ENCODE measurements at places on chromosomes 5 and 9.

GRCh38 chr5:28576022-28576421, 1537.6 kb upstream of the CDH9 start:
- DNase-seq: peak; percentile 9

DNA sequence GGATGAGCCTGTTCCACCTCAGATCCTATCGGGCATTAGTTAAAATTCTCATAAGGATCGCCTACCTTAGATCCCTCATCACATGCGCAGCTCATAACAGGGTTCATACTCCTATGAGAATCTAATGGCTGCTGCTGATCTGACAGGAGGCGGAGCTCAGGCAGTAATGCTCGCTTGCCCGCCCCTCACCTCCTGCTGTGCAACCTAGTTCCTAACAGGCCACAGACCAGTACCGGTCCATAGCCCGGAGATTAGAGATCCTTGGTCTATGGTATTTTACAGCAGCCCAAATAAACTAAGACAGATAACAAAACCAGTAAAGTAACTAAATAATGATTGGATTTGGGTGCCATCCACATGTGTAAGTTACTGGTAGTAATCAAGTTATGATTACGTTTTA, 17.5 kb downstream of the GOLPH3 start:
- no peak for DNase-seq

GRCh38 chr5:153504726-153505125, 14.3 kb downstream of the GRIA1 start:
- no peak for DNase-seq

DNA sequence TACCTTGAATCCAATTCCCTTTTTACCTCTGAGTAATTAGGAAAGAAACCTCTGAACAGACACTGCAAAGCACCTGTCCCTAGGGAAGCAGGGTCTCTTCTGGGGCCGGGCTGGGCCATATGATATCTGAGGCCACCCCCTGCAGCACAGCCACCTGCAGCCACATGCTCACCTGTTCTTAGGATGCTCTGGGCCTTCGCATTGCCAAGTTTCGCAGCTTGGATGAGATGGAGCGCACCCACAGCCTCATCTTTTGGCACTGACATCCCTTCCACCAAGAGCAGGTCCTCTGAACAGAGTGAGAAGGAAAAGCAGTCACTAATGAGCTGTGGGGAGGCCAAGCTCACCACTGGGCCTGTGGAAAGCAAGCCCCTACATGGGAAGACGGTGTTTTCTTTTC, 27.3 kb downstream of the CLTA start:
- no peak for DNase-seq

DNA sequence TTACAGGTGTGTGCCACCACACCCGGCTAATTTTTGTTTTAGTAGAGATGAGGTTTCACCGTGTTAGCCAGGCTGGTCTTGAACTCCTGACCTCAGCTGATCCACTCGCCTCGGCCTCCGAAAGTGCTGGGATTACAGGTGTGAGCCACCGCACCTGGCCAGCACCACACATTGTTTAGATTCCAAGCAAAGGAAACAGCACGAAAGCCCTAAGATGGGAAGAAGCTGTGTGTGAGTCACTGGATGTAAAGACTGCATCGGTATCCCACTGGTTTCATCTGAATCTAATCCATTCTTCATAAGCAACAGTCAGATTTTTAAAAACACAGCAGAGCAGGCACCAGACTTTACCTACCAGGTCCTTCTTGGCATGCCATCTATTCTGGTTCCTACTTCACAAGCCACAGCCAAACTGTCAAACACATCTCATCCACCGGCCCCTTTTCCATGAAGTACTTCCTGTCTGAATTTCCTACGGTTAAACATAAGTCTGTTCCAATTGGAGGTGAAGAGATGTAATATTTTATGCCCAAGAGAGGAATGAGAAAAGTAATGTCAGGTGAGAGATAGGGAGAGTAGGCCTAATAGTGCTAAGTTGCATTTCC, 17.4 kb downstream of the UBTD2 start:
- no peak for DNase-seq

GRCh38 chr5:62514510-62515119, 64.0 kb upstream of the LRRC70 start:
- no peak for DNase-seq

GRCh38 chr9:83355024-83355444, 183.2 kb downstream of the FRMD3 start:
- DNase-seq: no peak

- DNase-seq: no peak
Measured at GRCh38 chr9:76717613-76718012, 46.6 kb upstream of the PCA3 start.

DNA sequence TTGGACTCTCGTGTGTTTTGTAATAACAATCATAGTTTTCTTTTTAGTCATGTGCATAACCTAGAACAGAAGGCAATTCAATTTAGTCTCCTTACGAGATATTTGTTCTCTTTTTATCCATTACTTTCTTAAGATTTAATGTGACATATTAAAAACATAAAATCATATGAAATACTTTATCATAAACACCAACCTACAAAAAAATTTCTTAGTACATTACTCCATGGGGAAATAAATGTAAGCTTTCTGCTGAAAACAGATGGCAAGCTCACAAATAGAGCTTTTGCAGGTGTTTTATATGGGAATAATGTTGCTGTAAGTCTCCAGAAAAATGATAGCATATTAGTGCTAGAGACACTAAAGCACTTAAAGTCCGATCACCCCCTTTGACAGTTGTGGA, 1035.2 kb upstream of the ARRDC3 start:
- no peak for DNase-seq

- no peak for DNase-seq
Measured at GRCh38 chr5:115456539-115457040, 88.0 kb downstream of the FEM1C start.

- DNase-seq: no peak
Measured at GRCh38 chr5:180118391-180118791, 46.8 kb upstream of the RNF130 start.

DNA sequence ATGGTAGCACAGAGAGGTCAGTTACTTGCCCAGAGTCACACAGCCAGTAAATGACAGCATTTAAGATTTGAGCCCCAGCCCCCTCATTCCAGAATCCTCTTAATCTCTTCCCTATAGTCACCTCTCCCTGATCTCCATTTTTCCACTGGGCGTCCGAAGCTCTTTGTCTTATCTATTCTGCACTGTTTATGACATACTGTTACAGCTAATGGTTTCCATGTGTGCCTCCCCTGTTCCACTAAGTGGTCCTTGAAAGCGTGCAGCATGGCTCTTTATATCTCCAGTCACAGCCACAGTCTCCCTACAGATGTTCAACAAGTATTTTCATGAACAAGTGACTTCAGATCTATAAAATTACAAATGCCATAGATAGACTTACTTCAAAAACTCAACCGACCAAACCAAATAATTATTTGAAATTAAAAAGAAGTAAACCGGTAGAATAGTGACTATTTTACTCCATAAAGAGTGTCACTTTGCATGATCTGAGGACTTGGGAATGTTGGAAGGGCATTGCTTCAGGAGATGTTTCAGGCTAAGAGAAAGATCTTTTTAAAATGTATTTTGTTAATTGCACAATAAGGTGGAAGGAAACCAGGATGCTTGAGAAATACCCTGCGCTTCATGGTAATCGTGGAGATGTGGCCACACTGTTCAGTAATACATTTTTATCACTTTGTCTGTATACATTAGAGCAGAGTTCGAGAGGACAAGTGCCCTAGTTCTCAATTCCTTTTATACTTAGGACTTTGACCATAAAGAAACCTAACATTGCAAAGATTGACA, 237.2 kb downstream of the FBXL7 start:
- no peak for DNase-seq

GRCh38 chr5:54629115-54629514, 111.6 kb downstream of the SNX18 start:
- DNase-seq: no peak

DNA sequence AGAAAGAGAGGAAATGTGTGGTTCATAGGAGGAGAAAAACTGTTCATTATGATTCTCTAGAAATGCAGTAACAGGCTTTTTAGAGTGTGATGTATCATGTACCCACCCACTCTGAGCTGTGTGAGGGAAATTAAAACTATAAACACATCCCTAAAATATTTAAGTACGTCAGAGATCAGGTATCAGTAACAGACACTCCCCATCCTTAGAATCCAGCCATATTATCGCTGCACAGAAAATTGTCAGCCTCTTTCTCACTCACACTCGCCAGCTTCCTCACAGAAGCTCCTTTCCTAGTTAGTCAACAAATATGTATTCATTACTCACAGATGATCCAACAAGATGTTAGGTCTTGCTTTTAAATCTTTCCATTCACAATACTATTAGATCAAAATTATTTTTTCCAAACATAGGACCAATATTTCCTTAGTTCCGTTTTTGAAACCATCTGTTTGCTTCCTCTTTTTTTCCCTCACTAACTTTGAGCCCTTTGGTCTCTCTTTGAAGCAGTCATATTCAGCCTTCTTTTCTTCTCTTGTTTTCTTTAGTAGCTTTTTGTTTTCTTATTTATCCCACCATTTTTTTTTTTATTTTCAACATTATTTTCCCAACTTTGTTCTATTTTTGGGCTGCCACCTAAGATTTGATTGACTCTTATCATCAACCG, 13.6 kb upstream of the MAST4 start:
- no peak for DNase-seq

GRCh38 chr5:73170522-73170921, 2.5 kb upstream of the TMEM174 start:
- peak; percentile 38 for DNase-seq

DNA sequence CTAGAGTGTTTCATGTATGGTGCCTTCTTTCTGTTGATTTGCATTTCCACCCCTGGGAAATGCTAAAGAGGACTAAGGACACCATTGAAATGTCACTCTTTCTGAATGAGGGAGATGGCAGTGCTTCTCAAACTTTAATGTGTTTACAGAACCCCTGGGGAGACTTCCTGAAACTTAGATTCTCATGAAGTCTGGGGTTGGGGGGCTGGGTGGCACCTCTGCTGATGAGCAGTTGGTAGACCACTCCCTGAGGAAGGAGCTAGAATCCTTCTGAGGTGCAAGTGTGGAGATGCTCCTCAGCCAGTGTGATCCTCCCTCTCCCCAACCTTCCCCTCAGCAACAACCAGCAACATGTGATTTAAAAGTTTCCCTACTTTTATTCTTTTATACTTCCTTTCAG, 546.8 kb downstream of the LRRC70 start:
- no peak for DNase-seq

DNA sequence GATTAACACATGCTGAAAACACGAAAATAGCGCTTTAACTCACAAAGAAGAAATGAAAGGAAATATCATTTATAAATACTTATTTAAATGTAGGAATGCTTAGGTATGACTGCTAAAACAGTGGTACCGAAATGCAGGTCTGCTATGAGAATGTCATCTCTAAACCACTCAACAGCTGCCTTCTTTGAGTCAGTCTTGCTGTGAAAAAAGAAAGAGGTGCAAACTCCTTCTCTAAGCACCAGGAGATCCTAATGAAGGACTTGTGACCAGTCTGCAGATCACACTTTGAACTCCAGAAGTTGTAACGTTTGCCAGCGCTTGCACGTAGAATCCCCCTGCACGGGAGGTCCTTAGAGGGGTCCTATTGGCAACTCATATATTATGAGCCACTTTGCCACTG, 86.6 kb downstream of the TRIO start:
- no peak for DNase-seq

GRCh38 chr9:129441852-129442251, 179.0 kb downstream of the C9orf50 start:
- DNase-seq: no peak

- DNase-seq: no peak
Measured at GRCh38 chr5:89028595-89029285, 145.8 kb upstream of the MEF2C start.

DNA sequence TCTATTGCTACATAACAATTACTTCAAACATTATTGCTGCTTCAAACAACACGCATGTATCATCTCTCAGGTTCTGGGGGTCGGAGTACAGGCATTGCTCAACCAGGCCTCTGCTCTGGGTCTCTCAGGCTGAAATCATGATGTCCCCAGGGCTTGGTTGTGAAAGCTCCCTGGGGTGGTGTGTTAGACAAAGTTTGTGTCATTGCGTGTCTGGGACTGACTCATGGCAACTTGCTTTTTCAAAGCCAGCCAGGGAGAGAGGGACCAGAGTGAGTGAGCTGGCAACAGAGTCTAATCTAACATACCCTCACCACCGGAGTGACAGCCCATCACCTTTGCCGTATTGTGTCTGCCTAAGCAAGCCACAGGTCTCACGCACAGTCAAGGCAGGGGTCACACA, 259.2 kb upstream of the NFIL3 start:
- DNase-seq: no peak

- peak; percentile 39 for DNase-seq
Measured at GRCh38 chr9:96061293-96061987, 185.9 kb downstream of the ERCC6L2 start.

GRCh38 chr5:31372124-31372523, 159.8 kb downstream of the DROSHA start:
- no peak for DNase-seq

- peak; percentile 50 for DNase-seq
Measured at GRCh38 chr9:74742792-74743730, 144.7 kb downstream of the TRPM6 start.

DNA sequence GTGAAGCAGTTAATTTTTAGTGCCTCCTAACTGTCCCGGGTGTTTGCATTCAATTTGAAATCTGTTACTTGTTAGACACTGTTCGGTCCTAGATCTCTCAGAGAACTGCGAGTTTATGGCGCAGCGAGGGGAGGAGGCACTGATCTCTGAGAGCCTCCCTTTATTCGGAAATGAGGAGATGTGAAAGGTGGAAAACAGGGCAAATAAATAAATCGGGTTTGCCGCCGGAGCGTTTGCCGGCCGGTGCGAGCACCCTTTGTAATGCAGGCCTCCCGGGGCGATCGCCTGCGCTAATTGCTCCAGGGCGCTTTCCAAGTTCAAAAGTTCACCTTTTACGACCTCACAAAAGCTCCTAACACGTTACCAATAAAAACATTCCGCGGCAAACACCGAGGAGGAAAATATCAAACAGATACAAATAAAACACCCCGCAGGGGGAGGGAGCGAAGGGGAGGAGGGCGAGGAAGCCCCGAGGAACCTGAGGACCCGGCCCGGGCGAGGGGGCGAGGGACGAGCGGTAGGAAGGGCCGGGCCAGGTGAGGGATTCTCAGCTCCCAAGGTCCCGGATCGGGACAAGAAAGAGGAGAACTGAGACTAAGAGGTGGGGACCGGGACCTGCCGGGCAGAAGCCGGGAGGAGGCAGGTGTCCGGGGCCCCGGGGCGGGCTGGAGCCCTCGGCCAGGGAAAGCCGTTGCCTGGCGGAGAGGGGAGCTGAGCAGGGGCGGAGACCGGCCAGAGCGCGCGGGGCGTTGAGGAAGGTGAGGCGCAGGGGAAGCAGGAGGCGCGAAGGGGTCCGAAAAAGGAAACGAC, 1.4 kb downstream of the NR6A1 start:
- no peak for DNase-seq

GRCh38 chr5:139864716-139865483, 69.3 kb downstream of the PSD2 start:
- no peak for DNase-seq

- DNase-seq: no peak
Measured at GRCh38 chr5:68465133-68465532, 249.6 kb downstream of the PIK3R1 start.

- DNase-seq: no peak
Measured at GRCh38 chr5:33114361-33114760, 326.4 kb upstream of the TARS1 start.

Measured in HEK293T (cell line).